ENCODE measurements at places on chromosomes 11 and 22.
A peak's percentile ranks its signal among the peaks of the same experiment; 100 is the strongest.

- DNase-seq = peak; percentile 70
These were observed 32.4 kb downstream of the NF2 start for GRCh38 chr22:29635734-29636357.

DNA sequence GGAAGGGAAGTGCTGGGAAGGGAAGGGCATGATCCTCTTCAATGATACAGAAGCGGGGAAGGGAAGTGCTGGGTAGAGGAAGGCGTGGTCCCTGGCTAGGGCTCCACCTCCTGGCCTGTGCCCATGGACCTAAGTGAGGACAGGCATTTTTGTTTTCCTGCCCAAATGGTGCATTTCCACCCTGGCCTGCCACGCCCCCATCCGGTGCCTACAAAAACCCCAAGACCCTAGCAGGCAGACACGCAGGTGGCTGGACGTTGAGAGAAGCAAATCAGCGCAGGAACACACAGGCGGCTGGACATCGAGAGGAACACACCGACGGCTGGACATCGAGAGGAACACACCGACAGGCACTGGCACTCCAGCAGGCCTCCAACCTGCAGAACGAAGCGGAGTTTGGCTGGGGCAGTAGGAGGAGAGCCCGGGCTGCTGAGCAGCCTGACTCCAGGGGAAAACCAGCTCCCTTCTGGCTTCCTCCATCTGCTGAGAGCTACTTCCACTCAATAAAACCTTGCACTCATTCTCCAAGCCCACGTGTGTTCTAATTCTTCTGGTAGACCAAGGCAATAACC, 628.3 kb downstream of the BUD13 start:
- DNase-seq = no peak

- no peak for DNase-seq
These were observed 997 bp downstream of the UBE2L3 start for GRCh38 chr22:21568347-21569075.

DNA sequence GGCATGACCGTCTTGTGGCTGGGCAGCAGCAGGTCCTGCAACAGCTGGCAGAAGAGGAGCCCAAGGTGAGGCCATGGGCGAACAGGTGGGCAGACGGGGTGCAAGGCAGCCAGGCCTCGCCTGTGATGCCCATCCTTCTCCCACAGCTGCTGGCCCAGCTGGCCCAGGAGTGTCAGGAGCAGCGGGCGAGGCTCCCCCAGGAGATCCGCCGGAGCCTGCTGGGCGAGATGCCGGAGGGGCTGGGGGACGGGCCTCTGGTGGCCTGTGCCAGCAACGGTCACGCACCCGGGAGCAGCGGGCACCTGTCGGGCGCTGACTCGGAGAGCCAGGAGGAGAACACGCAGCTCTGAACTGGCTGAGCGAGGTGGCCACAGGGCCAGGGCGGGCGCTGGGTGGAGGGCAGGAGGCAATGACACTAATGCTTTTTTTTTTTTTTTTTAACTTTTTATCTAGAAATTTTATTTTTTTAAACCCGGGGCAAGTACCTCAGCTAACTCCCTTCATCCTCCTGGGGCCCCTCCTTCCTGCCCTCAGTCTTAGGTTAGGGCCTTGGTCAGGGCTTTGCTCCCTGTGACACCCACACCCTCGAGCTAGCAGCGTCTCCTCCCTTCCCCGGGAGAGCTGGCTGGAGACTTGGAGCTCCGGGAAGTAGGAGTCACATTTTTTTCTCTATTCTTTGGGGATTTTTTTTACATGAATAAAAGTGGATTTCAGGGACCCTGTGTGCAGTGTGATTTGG, 16.0 kb downstream of the PLCB3 start:
- DNase-seq = no peak

DNA sequence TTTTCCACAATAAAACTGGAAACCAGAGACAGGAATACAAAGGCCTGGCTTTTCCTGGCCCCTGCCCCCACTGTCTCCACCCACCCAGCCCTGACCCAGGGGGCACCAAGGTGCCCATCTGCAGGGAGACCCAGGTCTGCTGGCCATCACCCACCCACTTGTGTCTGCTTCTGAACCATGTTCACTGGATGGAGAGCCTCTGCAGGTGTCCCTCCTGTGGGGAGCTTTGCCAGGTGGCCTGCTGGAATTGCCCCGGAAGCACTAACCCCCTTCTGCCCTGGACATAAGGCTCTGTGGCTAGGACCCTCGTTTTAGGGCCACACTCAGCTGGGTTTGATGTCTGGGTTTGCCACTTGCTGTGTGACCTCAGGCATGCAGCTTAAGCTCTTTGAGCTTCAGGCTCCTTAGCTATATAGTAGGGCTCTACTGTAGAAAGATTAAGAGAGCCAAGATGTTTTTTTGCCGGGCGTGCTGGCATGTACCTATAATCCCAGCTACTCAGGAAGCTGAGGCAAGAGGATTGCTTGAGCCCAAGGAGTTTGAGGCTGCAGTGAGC, 3.9 kb downstream of the SCARF2 start:
- no peak for DNase-seq

DNA sequence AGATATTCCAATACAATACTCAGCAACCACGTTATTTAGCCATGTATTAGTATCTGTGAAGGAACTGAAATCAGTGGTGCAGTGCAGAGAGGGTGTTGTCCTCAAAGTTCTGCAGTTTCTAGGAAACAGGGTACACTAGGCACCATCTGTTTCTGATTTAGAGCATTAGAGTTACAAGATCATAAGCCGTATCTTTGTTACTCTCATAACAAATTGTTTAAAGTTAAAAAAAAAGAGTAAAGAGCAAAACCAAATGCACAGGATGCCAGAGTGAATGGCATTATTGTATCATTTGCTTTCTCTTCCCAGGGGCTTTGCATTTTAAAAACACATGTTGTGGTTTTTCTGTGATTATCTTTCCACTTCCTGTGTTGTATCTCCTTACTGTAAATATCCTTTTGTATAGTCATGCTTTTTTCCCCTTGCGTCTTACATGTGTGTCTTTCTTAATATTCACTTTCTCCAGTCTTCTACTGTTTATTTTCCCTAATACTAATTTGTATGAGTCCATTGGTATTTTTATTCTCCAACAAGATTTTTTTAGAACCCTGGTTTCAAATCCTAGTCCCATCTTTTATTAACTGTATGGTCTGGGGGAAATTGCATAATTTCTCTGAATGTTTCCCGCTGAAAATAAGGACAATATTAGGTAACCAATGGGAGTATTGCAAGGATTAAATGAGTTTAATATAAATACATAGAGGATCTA, 15.2 kb upstream of the NUP160 start:
- DNase-seq = no peak

DNA sequence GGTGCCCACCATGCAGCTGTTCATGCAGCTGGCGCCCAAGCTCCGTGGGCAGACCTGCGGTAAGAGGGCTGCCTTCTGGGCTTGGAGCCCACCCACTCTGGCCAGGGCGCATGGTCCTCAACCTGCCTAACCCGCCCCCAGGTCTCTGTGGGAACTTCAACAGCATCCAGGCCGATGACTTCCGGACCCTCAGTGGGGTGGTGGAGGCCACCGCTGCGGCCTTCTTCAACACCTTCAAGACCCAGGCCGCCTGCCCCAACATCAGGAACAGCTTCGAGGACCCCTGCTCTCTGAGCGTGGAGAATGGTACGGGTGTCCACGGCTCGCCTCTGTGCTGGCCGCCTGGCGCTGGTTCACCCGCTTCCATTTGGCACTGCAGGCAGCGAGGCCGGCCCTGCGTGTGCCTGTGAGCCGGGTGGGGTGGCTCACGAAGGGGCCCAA, 11.0 kb downstream of the MUC5AC start:
- DNase-seq = no peak

GRCh38 chr22:21612858-21613257, 17.0 kb downstream of the YDJC start:
- no peak for DNase-seq

- no peak for DNase-seq
These were observed 117.6 kb downstream of the ARHGAP8 start for GRCh38 chr22:44870021-44870420.

GRCh38 chr11:35099278-35100012, 39.5 kb upstream of the CD44 start:
- no peak for DNase-seq

DNA sequence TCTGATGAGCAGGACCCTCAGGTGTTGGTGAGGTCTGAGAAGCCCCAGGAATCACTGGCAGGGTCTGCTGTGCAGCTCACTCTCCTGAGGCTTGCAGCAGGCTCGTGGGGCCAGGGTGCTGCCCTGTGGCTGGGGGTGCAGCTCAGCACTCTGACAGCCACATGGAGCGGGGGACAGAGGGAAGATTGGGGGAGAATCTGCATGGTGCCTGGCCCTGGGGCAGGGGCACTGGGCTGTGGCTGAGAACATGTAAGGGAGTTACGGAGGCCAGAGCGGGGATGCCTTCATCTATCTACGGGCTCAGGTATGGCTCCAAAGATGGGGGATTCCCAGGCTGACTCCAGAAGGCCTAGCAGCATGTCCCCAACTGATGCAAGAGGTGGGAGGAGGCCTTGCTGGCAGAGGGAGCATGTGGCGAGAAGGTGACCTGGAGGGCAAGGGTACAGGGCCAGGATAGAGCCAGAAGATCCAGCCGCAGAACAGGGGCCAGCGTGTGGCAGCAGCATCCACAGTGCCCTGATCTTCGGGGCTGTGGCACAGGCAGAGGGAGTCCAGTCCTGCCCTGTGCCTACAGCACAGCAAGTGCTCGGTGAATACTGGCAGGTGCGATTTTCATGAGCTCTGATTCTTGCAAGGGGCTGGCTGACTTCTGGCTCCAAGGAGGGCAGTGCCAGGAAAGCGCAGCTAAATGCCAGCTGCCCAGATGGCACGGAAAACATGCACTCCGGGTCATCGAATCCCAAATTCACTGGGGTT, 184.7 kb downstream of the CTTN start:
- no peak for DNase-seq

GRCh38 chr22:24335496-24335895, 64.9 kb downstream of the SPECC1L start:
- no peak for DNase-seq

DNA sequence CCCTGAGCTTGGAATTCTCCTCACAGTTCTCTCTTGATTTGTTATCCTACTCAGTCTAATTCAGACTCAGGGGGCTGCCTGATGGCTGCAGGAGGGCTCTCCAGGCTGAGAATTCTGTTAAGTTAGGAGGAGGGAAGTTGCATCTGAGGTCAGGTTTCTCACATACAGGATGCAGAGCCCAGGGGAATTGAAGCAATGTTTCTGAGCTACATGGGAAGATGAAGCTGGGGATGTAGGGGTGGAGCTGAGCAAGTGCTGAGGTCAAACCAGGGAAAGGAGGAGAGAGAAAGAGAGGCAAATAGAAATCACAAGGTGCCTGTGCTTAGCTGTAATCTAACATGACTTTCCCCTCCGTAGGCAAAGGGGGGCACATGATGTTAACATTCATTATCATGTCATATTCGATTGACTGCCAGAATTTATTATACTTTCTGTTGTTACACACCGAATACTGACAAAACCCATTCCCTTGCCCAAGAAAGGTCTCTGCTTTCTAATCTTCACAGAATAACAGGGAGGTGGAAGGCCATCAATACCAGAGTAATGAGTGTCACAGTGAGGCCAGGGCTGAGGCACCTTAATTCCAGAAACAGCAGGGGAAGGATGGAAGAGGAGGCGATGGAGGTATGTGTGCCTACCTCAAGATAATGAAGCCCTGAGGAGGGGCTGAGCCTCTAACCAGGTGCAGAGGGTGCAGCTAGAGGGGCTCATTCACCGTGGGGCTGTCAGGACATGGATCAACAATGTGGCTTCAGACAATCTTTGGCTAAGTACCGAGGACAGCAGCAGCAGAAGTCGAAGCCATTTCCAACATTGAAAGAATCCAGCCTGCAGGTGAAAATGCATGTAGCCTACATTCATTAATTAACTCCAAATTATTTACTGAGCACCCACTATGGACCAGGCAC, 205.4 kb upstream of the SNX19 start:
- DNase-seq = no peak

- DNase-seq = no peak
These were observed 45.3 kb upstream of the SCUBE2 start for GRCh38 chr11:9136741-9137140.

DNA sequence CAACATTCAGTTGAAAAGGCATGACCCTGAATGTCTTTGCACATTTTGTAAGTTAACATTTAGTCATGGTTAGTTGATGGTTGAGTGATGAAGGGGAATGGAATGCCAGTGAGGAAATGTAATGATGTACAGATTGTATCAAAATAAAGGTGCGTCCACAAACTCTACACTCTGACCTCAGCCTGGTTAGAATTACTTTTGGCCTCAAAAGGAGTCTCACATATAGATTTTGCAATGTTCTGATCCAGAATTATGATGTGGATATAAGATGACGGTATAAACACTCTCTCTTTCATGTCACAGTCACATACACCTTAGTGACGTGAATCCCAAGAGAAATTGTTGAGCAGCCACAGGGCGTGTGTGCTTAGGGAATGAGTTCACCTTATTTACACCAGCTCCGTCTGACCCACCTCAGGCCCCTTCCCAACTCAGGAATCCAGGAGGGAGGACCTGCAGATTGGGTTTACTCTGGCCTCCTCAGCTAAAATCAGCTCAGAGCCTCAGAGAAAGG, 100.1 kb downstream of the RDX start:
- no peak for DNase-seq

DNA sequence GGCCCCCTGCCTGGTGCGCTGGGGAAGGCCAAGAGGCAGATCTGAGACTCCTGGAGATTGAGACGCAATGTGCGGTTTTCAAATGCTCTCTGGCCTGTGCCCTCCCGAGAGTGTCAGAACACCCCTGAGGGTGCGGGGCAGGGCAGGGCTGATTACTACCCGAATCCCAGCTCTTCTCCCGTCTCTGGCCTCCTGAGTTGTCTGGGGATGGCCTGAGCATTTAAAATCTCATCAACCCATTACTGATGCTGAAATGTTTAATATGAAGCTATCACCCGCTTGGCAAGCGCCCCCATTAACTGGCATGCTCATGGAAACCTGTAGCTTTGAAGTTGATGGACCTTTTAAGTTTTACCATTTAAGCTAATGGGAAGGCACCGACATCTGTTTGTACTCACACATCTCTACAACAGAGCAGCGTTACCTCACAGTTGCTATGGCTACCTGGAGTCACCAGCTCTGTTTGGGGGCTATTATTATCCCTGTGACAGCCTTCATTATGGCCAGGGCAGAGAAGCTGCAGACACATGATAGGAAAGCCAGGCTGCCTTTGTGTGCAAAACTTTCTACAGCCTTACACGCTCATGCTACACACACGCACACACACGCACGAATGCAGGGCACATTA, 3.6 kb upstream of the MB start:
- no peak for DNase-seq

DNA sequence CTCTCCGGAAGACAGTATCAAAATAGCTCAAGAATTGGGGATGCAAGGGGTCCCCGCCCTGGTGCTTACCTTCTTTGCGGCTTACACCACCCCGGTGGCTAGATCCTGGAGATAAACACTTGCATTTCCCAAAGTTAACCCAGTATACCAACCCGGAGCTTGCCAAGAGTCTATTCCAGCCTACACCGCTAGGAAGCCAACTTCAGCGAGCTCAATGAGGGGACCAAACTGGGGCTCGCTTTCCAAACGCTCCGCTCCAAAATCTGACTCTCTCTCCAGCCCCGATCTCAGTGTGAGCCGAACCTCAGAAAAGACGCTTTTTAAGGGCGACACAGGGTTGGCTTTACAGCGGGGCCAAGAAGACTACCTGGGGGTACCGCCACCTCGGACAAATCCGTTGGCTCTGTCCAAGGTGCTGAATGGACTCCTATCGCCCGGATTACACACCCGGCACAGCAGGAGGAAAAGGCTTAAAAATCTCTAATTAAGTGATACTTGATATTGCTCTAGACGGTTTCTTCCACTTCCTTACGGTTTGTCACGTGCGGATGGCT, 20.1 kb upstream of the BDNF start:
- DNase-seq = peak; percentile 48

Measured in HEK293T (cell line).